Posterior cingulate gyrus (tissue), 11 donors: ENCODE measurements at places on chromosomes 4 and X.

DNA sequence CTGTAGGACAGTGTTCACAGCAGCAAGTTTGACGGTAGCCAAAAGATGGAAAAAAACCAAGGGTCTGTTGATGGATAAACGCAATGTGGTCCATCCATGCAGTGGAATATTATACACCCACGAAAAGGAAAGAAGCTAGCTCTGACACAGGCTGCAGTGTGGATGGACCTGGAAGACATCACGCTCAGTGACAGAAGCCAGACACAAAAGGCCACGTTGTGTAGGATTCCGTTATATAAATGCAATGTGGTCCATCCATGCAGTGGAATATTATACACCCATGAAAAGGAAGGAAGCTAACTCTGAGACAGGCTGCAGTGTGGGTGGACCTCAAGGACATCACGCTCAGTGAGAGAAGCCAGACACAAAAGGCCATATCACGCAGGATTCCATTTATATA, 105.5 kb upstream of the SHOX start:
- DNase-seq = no peak

DNA sequence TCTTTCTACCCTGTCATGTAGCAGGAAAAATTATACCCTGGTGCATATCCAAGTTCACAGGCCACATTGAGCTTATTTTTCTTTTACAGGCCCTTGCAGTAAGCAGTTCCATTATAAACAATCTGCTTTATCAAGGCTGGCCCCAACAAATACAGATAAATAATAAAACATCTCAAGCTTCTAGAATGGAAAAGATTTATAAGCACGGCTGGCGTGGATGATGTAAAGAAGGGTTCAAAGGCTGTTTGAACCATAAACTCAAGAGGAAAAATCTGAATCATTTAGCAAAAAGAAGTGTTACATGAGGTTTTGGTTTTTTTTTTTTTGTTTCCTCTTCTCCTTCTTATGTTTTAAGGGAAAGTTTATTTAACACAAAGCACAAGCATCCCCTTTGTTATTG, 109.7 kb downstream of the UNC5C start:
- no peak for DNase-seq

- DNase-seq = no peak
These were observed 94.7 kb upstream of the NAP1L5 start for GRCh38 chr4:88792268-88792781.

- no peak for DNase-seq
These were observed 30.2 kb upstream of the TSPAN5 start for GRCh38 chr4:98688411-98689290.

- DNase-seq = no peak
These were observed 44.9 kb downstream of the CLNK start for GRCh38 chr4:10639664-10640063.

DNA sequence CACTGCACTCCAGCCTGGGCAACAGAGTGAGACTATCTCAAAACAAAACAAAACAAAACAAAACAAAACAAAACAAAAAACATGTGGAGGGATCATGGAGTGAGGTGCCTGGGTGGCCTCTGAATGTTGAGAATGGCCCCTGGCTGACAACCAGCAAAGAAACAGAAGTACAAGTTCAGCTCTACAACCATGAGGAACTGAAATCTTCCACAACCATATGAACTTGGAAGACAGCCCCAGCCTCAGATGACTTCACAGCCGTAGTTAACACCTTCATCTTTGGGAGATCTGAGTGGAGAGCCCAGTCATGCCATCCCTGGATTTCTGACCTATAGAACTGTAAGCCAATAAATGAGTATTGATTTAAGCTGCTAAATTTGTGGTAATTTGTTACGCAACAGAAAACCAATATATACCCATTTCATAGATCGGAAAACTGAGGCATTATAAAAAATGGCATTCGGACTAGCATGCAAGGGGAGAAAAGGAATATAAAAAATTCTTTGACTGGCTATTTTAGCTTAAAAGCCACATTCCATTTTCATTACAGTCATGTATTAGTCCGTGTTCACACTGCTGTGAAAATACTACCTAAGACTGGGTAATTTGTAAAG, 138.7 kb upstream of the RAPGEF2 start:
- DNase-seq = no peak

GRCh38 chr4:53576071-53576617, 15.1 kb downstream of the LNX1 start:
- DNase-seq = no peak

GRCh38 chrX:99722094-99722493, 688.0 kb downstream of the PCDH19 start:
- DNase-seq = no peak
